ENCODE measurements at places on chromosomes 1 and 21.

- DNase-seq: no peak
These were observed 121.1 kb upstream of the DEPDC1 start for GRCh38 chr1:68617942-68618341.

GRCh38 chr1:231094421-231094820 is 54.4 kb upstream of the FAM89A start:
- DNase-seq: no peak

GRCh38 chr21:44304877-44305293 is 5.0 kb downstream of the PFKL start:
- peak; percentile 68 for DNase-seq

DNA sequence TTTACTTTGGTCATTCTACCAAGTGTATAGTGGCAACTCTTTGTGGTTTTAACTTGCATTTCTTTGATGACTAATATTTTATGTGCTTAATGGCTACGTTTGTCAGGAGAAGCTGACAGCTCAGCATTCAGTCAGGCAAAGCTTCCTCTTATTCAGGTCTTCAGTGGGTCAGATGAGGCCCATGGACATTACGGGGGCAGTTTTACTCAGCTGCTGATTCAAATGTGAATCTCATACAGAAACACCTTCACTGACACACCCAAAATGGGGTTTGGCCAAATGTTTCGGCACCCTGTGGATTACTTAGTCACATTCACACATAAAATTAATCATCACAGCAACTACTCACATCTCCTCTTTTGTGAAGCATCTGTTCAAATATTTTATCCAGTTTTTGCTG is 104.9 kb upstream of the PLD5 start:
- no peak for DNase-seq

- no peak for DNase-seq
These were observed 222.1 kb downstream of the COL24A1 start for GRCh38 chr1:85934516-85934915.

DNA sequence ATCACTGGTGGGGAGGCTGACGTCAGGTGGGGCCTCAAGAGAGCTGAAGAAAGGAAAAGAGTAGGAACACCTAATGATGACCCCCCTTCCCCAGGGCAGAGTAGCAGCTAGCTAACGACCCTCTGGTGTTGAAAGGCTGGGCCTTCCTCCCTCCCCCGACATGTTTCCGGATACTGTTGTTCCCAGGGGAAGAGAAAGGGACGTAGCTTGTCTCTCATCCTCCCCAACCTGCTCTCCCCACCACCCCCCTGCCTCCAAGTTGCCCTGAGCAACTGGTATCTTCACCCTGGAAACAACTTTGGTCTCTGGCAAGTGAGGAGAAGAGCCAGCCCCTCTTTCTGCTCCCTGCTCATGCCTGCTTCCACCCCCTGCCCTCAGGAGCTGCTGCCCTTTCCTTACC is 2.4 kb downstream of the SEMA6C start:
- DNase-seq: no peak

DNA sequence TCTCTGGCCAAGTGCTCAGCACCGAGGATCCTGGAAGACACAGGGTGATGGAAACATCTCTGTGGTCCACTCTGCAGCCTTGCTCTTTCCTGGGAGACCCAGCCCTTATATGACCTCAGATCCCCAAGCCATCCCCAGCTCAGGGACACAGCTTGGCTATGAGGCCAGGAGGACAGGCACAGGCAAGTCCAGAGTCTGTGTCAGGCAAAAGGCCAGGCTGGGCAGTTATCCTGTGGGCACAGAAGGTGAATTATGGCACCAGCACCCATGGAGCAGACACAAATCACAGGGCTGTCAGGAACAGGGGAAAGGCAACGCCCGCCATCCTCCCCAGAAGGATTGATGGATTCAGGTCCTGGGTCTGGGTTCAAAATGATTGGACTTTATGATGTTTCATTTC is 52.1 kb upstream of the SCMH1 start:
- DNase-seq: no peak

DNA sequence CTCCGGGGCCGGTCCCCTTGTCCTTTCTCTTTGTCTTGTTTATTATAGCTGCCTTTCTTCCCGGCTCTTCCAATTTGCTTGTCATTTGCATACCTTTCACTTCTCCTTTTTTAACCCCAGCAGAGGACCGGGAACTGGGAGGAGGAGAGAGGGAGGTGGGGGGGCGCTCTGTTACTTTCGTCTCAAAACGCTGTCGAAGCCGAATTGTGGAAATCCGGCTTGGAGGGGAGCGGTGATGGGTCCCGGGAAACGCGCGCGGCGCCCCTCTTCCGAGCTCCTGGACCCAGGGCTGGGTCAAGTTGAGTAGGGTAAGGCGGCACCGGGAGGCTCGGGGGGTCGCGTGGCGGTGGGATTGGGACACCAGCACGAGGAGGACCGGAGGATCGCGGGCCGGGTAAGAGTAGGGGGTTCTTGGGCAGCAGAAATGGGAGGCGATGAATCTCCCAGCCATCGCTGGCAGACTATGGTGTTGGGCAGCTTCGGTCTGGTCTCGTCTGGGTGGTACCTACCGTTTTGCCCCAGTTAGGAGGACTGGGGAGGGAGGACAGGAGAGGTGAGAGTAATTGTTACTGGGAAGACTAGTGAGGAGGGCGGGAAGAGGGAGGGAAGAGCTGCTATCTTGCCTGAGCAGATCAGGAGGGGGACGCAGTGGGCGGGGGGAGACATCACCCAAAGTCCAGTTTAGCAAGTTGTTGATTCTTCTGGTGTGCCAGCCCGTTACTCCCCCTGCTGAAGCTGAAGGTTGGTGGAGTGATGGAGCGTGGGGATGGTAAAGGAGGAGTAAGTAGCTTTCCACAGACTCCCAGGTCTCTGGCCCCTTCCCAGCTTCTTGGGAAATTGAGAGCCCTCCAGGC is 1.5 kb downstream of the PROX1 start:
- no peak for DNase-seq

GRCh38 chr1:16352842-16353535 is 709 bp upstream of the FBXO42 start:
- DNase-seq: peak; percentile 52

- DNase-seq: no peak
These were observed 11.8 kb downstream of the LMX1A start for GRCh38 chr1:165344736-165345135.

DNA sequence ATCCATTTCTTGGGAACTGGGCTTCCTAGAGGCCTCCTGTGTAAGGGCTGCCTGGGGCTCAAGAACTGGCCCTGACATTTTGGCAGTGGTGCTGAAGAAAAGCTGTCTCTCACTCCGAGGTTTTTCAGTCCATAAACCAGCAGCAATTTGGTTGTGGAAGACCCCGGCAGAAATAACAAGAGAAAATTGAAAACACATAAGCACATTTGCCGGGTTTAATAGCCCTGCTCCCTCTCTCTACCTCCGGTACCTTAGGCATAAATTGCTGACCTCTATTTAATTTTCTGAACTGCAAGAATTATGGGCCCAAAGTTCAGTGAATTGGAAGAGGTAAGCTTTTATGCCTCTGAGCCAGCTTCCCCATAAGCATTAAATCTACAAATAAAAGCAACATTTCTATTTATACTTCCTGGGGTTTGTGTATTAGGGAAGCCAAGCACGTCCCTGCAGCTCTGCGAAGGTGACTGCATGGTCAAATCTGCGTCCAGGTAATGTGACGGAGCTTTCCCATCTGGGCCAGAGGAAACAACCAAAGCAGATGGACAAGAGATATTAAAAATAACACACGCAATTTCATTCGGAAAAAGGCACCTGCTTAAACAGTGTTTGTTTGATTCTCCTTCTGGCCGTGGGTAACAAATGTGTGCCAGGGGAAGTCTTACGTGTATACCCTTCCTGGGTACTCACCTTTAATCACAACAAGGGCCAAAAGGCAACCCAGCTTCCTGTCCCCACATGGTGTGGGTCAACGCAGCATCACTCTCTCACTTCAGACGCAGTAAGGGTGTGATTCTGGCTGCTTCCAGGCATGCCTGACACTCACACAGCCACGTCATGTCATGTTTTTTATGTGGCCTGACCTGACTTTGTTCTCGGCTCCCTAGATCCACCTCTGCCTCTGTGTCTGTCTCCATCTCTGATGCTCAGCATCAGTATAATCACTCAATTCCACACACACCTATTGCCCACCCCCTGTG is 69.2 kb downstream of the PAPPA2 start:
- no peak for DNase-seq

GRCh38 chr21:27329255-27329851 is 362.5 kb upstream of the ADAMTS5 start:
- DNase-seq: no peak
